ENCODE measurements at places on chromosomes 12 and 14.

DNA sequence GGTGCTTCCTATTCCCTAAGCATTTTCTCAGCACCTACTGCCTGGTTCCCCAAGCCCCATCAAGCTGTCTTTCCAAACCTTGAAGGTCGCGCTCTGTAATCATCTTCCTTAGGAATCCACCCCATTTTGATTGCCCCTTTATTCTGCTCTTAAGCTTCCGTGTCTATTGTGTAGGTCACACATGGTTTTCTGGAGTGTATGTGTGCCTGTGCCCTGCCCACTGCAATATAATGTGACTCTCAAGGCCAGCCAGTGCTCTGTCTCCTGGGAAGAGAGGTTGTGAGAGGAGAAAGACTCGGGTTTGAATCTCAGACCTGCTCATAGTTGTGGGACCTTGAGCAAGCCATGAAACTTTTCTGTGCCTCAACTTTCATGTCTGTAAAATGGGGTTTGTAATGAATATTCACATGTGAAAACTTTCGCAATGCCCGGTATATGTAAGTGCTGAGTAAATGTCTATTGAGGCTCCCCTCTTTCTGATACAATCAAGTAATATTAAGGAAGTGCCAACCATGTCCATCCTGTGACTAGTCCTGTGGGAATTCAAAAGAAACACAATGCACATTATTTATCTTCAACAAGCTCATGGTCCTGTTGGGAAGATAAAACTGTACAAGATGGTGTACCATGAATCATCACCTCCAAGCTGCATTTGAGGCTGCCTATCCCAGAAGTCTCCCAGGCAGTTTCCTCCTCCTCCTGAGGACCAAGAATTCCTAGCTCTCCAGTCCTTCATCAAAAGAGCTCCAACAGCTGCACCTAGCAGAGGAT is 774 bp upstream of the KRT75 start:
- DNase-seq = no peak

DNA sequence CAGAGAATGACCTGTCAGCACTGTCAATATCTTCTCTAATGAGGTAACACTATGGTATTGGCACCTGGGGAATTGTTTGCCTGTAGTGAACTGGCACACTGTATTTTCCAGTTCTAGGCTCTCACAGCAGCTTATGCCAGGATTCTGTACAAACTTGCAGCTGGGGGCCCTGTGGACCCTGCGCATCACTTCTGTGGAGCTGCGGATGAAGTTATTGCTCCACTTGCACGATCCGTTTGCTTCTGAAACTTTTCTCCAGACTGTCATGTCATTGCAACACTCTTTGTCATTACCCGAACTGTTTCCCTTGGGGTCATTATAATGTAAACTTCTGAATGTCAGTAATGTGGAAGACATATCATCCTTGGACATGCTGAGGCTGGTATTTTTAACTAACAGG is 3.9 kb downstream of the RNASE11 start:
- DNase-seq = no peak

DNA sequence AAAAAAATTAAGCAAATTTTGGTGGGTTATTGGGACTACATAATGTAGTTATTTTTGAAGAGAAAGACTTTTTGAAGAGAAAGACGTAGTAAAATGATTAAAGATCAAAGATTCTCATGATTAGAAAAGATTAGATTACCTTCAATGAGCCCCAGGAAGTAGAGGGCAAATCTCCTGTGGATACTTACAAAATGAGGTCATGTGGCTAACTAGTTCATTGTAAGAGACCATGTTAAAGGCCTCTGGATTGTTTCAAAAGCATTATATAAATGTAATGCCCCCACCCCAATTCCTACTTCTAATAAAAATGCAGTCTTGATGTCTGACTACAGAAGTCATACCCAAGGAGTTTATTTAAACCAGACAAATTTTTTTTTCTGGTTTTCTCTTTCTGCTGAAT is 93.3 kb downstream of the ERGIC2 start:
- no peak for DNase-seq

DNA sequence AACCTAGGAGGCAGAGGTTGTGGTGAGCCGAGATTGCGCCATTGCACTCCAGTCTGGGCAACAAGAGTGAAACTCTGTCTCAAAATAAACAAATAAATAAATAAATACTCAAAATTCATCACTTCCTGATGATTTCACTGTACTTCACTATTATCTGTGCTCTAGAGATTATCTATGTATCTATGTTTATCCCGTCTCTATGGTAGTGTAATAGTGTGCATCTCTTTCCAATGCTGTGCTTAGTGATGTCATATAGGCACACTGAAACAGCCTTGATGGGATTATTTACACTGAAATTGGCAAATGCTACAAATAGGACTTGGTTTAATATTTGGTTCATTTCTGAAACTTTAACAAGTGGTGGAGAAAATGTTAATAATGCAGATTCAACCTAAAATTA is 6.5 kb downstream of the CAPS2 start:
- DNase-seq = no peak

- DNase-seq = no peak
These were observed 940.2 kb downstream of the GALC start for GRCh38 chr14:87052646-87053225.

GRCh38 chr12:74563927-74564326 is 26.3 kb downstream of the ATXN7L3B start:
- no peak for DNase-seq

- no peak for DNase-seq
These were observed 27.3 kb upstream of the ST8SIA1 start for GRCh38 chr12:22361785-22362184.

DNA sequence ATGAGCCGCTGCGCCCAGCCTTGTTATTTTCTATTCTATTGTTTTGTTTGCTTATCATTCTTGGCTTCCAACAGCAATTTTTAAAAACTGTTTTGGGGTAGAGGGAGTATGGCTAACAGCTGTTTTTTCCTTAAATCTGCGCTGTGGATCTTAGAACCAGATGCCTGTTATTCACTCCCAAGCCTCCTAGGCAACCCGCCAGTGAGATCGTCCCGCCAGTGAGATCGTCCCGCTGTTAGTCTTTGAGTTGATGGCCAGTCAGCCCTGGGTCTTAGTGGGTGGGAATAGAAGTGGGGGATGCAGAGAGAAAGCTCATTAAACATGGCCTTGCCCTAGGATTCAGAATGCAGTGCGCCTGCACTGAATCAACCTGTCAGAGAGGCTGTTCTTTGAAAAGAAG is 67.3 kb upstream of the BICD1 start:
- DNase-seq = no peak

- no peak for DNase-seq
These were observed 174.8 kb upstream of the ATF7IP start for GRCh38 chr12:14190694-14191093.

GRCh38 chr12:108646600-108647579 is 13.2 kb upstream of the SELPLG start:
- no peak for DNase-seq

DNA sequence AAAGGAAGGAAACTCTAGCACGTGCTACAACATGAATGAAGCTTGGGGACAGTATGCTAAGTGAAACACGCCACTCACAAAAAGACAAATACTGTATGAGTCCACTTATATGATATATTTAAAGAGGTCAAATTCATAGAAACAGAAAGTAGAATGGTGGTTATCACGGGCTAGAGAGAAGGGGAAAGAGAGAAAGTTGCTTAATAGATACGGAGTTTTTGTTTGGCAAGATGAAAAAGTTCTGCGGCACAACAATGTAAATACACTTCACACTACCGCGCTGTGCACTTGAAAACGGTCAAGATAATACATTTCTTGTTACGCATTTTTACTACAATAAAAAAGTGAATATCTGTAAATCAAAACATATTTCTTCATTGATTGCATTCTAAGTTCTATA is 37.3 kb downstream of the FBLN5 start:
- no peak for DNase-seq

GRCh38 chr14:88614218-88614907 is 51.5 kb downstream of the ZC3H14 start:
- no peak for DNase-seq

GRCh38 chr12:124441443-124442194 is 125.8 kb downstream of the NCOR2 start:
- no peak for DNase-seq

GRCh38 chr14:72525087-72525915 is 368.6 kb downstream of the DPF3 start:
- no peak for DNase-seq

GRCh38 chr12:130064999-130065398 is 97.3 kb upstream of the FZD10 start:
- no peak for DNase-seq

GRCh38 chr12:11897923-11898322 is 172.8 kb upstream of the BCL2L14 start:
- DNase-seq = no peak

GRCh38 chr12:124637581-124637981 is 70.2 kb upstream of the NCOR2 start:
- no peak for DNase-seq

- DNase-seq = no peak
These were observed 22.8 kb downstream of the OTUB2 start for GRCh38 chr14:94048691-94049624.

DNA sequence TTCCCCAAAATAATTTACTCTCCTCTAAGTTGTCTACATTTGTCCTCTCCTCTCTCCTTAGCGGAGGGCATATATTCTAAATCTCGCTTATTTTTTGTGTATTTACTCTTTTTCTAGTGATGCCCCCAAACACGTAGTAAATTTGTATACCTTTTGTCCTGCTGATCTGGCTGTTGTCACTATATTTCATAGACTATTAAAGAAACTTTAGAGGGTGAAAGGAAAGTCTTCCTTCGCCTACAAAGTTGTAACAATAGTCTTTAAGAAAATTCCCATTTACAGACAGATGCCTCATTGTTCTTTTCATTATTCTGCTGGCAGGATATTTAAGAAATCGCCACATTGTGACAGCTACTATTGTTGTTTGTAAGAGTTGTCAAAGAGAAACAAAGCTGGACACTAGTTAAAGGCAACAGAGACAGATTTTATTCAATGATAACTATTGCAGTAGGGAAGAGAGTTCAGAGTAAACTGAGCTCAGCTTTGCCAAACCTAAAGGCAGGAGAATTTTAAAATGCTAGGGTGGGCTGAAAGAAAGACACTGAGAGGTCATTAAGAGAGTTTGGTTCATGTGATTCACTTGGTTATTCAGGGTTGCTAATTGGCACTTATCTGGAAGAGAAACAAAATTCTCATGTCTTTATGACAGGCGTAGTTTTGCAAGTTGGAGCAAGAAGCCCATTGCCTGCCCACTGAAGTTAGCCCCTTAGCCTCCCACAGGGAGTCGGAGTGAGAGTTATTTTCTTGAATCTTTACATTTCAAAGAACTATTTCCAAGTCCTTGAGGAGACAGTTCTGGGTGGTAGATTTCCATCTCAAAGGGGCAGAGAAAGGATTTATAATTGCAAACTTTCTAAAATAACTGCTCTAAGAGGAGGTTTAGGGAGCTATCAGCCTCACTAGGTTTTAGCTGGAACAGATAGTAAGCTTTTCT is 1272.5 kb upstream of the SEL1L start:
- DNase-seq = no peak

GRCh38 chr12:57549909-57550640 is at the start of gene KIF5A:
TSS of gene KIF5A (plus strand) at chr12:57550044. CDS start at chr12:57550272, 228 bp downstream.
- DNase-seq = peak; percentile 42

DNA sequence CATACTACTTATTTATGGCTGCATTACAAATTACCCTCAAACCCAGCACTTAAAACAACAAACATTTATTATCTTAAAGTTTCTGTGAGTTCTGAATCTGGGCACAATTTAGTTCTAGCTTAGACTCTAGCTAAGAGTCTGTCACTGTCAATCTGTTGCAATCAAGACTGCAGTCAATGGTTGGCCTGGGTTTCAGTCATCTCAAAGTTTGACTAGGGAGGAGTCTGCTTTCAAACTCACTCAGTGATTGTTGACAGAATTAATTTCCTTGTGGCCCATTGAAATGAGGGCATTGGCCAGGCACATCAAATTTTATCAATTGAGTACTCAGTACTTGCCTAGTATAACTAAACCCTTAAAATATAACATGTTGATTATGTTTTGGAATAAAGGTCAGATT is 51.6 kb downstream of the ARID2 start:
- no peak for DNase-seq

- no peak for DNase-seq
These were observed 104.7 kb upstream of the SLCO1B1 start for GRCh38 chr12:21026302-21026701.

DNA sequence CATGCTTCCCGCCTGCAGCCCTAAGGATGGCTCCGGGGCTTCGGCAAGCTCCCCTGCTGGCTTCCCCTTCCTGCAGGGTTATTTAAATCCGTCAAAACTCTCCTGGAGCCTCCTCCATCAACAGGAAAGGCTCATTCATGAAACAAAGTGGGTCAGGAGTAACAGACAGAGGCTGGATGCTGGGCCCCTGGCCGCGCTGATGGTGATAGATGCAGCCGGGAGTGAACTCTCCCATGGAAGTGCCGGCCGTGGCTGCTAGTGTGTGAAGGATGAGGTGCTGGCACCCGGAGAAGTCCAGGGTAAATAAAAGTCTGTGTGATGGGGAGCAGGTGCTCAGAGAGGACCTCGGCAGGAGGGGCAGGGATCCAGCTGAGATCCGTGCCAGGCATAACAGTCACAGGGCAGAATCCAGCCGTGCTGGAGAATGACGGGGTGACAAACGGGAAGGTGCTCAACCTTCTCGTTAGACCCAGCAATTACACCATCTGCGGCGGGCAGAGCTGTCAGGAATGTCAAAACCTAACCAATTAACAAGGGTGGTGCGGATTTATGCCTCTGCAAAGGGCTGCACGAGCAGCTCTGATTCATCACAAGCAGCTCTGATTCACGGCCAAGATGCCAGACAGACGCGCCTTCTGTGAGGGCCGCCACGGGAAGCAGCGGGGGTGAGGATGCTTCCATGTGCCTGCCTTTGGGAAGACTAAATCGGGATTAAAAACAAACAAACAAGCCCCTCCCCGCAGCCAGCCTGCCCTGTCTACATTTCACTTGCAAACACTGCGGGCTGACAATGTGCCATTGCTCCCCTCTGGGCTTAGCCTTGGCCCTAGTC is 55.6 kb downstream of the SYNE3 start:
- DNase-seq = no peak

GRCh38 chr14:50812856-50813543 is 18.0 kb downstream of the NIN start:
- DNase-seq = no peak

- DNase-seq = no peak
These were observed 165.7 kb upstream of the RBM19 start for GRCh38 chr12:114131824-114132223.

- DNase-seq = no peak
These were observed 613 bp downstream of the ARHGEF40 start for GRCh38 chr14:21070610-21071224.

DNA sequence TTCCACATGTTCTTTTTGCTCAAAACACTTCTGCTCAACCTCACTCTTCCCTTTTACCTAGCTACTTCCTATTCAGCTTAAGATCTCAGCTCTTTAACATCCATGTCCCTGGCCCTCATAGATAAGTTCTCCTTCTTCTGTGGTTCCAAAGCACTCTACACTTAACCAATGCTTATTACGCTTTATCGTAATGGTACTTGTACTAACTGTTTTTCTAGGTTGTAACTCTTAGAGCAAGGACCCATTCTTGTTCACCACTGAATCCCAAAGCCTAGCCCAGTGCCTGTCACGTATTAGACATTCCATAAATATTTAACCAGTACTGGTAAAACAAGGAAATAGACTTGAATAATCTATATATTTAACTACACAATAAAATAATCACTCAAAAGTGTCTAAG is 5.3 kb downstream of the SLC41A2 start:
- no peak for DNase-seq

GRCh38 chr14:103500148-103500990 is 22.3 kb downstream of the CKB start:
- DNase-seq = peak; percentile 68

GRCh38 chr14:92613008-92613658 is 99.6 kb downstream of the RIN3 start:
- DNase-seq = peak; percentile 35
